Stimulated activated CD8-positive, alpha-beta memory T cell treated with anti-CD3 and anti-CD28 coated beads, Interleukin-15, amount 100 ng/mL, for 4 hours (primary cell): ENCODE measurements at places on chromosomes 3 and 15.

DNA sequence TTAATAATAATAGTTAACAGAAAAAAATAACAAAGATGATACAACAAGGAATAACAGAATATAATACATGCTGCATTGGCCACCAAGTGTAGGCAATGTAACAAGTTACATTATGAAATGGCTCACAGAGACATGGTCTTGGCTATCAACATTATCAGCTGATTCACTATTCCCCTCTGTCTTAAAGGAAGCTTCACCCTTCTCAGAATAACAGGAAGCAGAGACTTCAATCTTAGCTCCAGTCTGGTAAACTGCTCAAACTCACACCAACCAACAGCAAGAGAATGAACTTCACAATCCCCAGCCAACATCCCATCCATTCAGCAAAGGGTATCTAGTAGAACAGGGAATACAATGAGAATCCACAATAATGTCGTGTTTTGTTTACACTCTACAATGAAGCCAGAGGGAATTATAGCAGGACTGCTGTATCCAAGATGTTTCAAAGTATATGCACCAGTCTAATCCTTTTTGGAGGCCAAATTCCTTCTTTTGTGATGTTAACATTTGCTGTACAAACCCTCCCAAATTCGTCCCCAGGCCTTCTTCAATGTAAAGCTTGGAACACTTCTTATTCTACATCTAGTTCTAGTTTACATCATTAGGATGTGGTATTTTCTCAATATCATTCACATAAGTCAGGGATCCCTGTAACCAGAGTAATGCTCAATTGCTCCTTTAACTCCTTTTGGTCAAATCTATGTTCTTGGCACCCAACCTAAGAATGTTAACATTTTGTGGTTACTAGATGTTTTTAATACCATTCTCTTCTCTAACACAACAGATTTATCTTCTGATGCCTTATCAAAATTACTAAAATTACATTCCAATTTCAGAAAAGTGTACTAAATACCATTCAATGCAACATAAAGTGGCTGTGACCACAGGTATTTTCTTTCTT is 52.4 kb upstream of the CMSS1 start:
- no peak for DNase-seq

DNA sequence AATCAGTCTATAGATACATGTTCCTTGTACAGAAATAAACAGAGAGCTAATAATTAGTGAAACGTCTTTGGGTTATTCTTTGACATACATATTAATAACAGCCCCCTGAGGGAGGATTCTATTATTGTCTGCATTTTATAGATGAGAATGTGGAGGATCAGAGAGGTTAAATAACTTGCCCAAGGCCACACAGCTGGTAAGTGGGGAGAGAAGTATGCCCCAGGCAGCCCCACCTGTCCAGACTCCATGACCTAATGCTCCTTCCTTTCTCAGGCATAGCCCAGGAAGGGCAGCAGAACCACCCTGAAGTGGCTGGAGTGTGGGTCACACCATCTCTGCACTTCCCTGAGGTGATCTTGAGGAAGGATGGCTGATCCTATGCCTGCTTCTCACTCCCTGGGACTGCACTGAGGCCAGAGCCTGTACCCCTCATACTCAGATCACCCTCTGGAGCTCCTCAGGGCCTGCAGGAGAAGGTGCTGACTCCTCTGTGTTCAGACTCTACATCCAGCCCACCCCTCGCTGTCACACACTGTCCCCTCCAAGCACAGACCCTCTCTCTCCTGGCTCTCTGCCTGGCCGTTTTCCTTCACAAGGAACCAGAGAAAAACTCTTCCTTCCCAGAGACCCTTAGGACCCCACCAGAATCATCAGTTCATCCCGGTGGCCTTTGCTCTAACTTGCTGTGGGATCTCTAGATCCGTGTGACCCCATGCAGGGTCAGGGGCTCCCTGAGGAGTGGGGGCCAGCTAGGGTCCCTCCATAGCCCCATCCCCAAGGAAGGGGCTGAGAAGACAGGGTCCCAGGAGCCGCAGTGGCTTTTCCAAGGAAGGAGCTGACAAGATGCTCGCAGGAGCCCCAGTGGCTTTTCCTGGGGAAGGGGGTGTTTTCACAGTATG is 4.4 kb upstream of the HHATL start:
- no peak for DNase-seq

DNA sequence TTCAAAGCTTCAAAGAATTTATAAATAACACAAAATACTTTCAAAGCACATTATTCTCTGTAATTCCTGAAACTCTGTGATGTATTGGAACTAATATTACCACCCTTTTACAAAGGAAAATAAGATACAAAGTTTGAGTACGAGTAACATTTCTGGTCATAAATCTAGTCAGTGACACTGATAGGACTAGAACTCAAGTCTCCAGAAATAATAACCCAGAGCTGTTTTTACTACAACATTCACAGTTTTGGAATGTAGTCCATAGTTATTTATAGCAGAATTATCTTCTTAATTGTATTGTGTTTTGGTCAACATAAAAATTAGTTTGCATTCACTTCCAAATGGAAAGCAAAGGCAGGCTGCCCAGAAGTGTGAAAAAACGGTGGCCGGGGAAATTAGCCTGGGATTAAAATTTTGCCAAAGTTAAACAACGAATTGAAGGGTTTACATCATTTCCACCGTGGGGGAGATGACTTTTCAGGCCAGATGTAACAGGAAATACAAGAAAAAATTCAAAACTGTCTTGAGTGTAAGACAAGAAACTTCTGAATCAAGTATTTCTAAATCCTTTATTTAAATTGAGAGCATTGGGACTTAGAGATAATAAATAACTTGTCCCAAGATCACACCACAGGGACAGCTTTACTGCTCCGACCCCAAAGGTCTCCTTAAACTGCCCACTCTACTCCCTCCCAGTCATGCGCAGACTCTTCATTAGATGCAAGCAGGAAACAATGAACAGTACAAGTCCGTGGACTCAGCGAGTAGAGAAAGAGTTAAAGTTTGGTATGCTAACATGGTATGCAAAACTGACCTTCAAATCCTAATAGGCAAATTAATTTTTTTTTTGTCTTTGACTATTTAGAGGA is 74.3 kb upstream of the VGLL4 start:
- DNase-seq: no peak

- no peak for DNase-seq
These were observed 115.2 kb downstream of the USP13 start for GRCh38 chr3:179768080-179768479.

DNA sequence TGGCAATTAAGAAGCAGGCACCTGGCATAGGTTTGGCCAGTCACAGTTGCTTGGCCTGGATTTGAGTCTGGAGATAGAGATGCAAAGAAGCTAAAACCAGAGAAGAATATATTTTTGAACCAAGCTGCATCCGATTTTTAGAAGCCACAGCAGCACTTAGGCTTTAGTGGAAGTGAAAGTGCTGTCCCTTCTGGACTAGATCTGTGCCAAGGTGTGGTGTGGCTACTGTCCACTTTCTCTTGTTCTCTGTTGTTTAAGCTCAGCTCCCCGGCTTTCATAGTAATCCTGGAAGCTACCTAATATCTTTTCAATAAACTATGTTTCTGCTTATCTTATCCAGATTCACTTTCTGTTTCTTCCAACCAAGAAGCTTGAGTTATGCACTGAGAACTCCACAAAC is 183.4 kb upstream of the THRB start:
- DNase-seq: no peak

GRCh38 chr3:97010881-97011657 is 196.7 kb downstream of the EPHA6 start:
- no peak for DNase-seq

DNA sequence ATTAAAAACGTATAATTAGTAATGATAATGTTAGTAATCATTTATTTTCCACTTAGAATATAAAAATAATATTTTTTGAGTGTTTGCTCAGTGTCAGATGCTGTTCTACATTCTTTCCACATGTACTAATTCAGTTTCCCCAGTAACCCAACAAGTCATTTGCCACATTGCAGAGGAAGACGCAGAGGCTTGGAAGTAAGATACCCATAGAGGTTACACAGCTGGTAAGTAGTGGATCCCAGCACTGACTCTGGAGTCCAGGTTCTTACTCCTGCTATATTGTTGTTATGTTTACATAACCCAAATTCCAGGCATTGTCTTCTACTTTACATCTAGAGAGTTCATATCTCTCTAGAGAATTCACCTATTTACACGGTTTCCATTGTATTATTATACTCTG is 48.2 kb upstream of the MYO5C start:
- DNase-seq: no peak

DNA sequence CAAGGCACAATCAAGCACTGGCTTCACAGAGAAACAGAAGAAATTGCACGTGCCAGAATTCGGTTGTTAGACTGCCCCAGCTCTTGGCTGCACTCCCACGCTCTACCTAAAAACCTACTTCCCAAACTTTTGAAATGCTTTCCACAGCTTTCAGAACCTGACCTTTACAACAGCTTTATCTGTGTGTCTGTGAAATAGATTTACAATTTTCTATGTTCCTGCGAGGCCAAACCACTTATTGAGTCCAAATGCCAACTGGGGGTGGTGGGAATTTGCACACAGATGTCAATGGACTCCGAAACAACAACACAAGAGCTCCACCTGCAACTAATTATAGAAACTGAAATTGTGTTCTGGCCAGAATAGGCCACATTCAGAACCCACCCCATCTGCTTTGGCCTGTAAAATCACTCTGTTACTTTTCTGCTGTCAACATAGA is 44.6 kb downstream of the ERC2 start:
- DNase-seq: no peak

- no peak for DNase-seq
These were observed 452 bp downstream of the DCP1A start for GRCh38 chr3:53346922-53347260.

GRCh38 chr3:152174876-152175527 is 93.7 kb upstream of the MBNL1 start:
- DNase-seq: no peak

DNA sequence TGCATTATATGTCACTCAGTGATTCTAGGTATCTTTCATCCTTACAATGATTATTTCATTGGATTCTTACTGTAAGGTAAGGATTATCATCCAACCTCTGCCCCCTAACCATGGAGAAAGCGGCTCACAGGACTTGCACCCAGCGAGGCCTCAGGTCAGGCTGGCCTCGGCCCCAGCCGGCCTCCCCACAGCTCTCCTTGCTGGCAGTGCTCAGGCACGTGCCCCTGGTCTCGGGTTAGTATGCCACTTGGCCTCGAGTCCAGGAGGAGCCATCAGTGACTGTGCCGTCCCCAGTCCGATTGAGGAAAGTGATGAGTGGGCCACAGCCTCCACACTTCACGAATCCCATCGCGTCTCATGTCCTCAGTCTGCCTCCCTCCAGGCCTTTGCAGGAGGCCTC is 35.7 kb upstream of the GABRG3 start:
- DNase-seq: no peak

DNA sequence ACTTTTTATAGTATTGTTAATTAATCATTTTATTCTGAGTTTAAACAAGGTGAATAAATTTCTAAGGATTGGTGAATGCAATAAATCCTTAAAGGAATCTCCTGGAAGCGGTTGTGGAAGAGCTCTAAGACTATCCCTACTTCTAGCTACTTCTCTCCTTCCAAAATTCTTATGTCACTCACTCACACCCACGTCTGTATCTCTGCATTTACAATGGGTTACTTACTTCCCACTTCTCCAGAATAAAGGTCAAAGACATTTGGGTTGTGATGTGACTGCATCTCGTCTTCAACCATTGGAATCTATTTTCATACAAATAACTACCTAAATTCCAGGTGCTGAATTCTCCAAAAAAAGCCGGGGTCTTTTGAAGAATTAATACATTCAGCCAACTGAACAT is 234.2 kb upstream of the MDFIC2 start:
- no peak for DNase-seq

DNA sequence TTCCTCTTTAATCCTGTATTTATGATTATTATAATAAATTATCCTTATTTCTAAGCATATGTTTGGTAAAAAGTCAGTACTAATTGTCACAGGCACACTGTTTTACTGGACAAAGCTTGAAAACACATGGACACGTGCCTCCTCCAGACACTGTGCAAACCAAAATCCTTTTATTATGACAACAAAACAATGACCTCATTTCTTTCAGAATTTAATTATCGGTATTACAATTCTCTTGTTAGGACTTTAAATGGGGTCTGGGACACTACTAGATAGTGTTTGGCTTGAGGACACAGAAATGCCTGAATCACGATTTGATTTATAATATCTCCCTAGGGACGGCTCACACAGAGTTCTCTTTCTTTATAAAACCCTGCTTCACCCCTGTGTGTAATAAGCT is 107.3 kb upstream of the IGSF10 start:
- no peak for DNase-seq

DNA sequence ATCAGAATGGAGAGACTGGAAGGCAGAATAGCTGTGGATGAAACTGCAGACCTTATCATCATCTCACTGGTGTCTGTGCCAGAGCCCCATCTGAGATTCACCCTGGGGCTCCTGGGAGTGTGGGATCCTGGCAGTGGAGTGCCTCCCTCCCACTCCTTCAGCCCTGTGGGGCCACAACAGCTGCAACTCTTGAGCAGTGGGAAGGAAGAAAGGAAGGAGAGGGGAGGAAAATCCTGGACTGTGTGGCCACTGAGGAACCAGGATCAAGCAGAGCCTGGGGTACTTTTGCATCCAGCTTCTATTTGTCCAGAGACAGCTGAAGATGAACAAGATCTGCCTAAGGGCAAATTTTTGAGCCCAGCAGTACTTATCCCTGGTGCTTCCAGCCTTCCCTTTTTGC is 13.1 kb upstream of the ALDH1A2 start:
- no peak for DNase-seq

DNA sequence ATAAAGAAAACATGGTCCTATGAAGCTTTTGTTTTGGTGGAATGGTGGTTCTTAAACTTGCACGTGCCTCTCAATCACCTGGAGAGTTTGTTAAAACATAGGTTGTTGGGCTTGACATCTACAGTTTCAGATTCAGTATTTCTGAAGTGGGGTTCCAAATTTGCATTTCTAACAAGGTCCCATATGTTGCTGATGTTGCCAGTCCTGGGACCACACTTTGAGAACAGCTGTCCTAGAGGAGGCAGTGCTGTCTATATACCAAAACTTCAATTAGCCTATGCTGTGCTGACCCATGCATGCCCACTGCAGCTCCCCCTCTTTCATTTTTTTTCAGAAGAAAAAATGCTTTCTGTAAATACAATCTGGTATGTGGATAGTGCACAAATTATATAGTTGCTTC is 31.3 kb downstream of the ALCAM start:
- DNase-seq: no peak

- no peak for DNase-seq
These were observed 53.1 kb downstream of the KLHL25 start for GRCh38 chr15:85741662-85742061.
